ENCODE measurements at places on chromosomes 7 and 10.

DNA sequence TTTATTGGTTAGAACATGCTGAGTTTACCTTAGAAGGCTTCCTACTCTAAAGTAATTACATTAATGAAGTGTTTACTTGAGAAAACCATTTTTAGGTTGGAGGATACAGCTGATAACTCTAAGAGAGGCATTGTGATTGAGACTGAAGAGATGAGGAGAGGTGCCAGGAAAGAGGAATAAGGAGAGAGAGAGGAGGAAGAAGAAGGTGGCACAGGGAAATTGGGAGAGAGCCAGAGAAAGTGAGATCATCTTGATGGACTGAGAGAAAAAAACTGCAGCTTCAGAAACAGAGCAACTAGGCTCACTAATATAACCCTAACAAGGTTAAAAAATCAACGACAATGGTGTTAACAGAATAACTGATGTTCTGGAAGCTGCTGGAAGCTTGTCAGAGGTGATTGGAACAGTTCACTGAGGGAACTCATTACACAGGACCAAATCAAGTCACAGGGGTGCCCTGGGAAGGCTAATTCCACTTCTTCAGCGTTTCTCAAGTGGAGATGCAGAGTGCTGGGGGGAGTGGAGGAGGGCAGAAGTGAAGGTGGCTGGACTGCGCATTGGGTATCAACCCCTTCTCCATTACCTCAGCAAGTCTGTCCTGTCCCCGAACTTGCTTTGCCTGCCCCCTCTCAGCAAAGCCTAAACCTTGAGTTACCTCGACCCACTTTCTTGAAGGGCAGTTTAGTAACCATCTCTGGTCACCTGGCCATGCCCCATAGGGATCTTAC, 6.9 kb upstream of the SORBS1 start:
- DNase-seq: no peak

GRCh38 chr10:100895346-100895745, 17.4 kb upstream of the SLF2 start:
- DNase-seq: no peak

GRCh38 chr7:48637382-48637781, 287.0 kb upstream of the CDC14C start:
- no peak for DNase-seq

DNA sequence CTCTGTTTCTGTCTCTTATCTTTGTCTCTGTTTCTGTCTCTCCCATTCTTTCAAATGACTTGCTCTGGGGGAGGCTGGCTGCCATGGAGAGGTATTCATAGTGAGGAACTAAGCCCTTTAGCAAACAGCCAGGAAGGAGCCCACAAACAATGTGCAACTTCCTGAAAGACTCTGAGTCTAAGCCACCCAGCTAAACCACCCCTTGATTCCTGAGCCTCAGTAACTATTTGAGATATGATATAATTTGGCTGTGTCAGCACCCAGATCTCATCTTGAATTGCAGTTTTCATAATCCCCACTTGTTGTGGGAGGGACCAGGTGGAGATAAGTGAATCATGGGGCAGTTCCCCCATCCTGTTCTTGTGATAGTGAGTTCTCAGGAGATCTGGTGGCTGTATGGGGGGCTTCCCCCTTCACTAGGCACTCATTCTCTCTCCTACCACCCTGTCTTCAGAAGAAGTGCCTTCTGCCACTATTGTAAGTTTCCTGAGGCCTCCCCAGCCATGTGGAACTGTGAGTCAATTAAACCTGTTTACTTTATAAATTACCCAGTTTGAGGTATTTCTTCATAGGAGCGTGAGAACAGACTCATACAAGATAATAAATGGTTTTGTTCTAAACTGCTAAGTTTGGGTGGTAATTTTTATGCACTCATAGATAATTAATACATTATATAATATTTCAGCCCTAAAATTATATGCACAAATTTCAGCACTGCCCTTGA, 121.2 kb upstream of the FOXP2 start:
- DNase-seq: no peak
